Tibial artery (tissue), 4 donors: ENCODE measurements at places on chromosomes 1 and 21.

DNA sequence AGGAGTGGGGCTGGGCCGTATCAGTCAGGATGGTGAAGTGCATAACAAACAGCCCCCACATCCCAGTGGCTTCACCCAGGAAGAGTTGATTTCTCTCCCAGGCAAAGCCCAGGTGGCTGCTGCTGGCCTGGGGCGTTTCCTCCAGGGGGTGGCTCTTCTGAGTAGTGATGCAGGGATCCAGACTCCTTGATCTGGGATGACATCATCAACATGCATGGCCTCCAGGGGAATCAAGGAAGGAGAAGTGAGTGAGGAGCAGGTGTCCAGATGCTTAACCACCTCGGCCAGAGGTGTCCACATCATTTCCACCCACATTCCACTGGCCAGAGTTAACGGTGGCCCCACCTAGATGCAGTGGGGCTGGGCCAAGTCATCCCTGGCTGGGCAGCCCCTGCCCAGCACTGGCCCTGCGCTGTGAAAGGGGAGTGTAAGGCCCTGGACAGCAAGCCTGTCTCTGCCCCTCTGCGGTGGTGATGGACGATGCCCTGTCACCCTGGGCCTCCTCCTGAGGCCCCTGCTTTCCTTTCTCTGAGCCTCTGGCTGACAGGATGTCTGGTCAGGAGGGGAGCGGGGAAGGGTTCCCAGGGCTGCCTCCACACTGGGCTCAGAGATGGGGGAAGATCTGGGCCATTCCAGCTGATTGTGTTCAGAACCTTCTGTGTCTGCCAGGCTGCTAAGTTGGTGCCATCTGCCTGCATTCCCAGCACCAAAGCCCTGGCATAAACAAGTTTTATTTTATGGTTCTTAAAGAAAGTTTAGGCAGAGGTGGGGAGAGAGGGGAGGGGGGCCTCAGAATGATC, 598.2 kb downstream of the MATN1 start:
- H3K4me3 ChIP-seq: no peak overlapping the region
- H3K27ac ChIP-seq: no peak overlapping the region
- DNase-seq: no peak
- no peaks in the 10 kb centered on the region for H3K36me3 ChIP-seq
- H3K27me3 ChIP-seq: peaks cover 2% of the 10 kb centered on the region
- no peaks in the 10 kb centered on the region for H3K4me1 ChIP-seq

DNA sequence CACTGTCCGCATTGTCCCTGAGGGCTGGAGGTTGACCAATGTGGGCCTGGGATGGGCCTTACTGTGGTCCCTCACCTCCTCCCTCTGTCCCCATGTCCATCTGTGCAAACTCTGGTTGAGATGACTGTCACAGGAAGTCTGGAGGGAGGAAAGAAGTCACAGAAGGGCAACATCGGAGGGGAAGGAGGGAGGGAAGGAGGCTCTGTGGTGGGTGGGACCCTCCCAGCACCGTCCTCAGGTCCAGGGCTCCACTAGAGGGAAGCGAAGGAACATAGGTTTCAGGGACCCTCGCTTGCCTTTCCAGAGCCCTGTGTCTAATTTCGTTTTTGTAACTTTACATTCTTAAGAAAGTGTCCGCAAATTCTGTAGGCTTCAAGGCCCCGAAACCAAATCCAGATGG, 111.3 kb upstream of the SLC44A3 start:
- no peaks in the 10 kb centered on the region for H3K27me3 ChIP-seq
- H3K36me3 ChIP-seq: no peaks in the 10 kb centered on the region
- no peak overlapping the region for H3K4me3 ChIP-seq
- no peak overlapping the region for H3K27ac ChIP-seq
- DNase-seq: no peak
- H3K4me1 ChIP-seq: peaks cover 8% of the 10 kb centered on the region

- no peak overlapping the region for H3K27ac ChIP-seq
- H3K36me3 ChIP-seq: peaks cover 38% of the 10 kb centered on the region
- H3K4me3 ChIP-seq: no peak overlapping the region
- DNase-seq: no peak
Measured at GRCh38 chr1:168100315-168101002, 36.3 kb downstream of the GPR161 start.

DNA sequence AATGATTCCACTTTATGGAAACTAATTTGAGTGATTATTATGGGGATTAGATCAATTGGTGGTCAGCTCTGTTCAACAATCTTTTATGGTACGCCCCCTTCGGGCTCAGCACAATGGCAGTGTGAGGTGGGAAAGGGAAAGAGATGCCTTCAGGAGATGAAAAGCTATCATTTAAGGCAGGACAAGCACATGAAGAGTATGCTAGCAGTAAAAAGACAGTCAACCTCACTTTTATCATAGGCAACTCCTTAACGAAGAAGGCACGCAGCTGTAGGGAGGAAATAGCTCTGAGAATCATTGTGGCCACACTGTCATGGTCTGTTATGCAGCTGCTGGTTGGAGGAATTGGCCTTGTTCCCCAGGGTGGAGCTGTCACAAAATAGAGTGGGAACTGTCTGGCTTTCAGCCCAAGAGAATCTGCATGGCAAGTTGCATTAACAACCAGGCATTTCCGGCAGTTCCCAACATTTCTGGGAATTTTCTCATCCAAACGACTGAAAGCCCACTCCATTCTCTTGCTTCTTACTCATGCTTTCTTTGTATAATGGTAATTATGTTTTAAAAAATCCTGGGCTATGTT, 54.4 kb upstream of the BCL10 start:
- DNase-seq: no peak

- no peak overlapping the region for H3K27ac ChIP-seq
- no peak for DNase-seq
- H3K4me3 ChIP-seq: no peak overlapping the region
- H3K27me3 ChIP-seq: no peaks in the 10 kb centered on the region
Measured at GRCh38 chr1:64701071-64701470, 43.8 kb upstream of the RAVER2 start.

- no peaks in the 10 kb centered on the region for H3K4me1 ChIP-seq
- no peak overlapping the region for H3K4me3 ChIP-seq
- H3K36me3 ChIP-seq: no peaks in the 10 kb centered on the region
- DNase-seq: no peak
Measured at GRCh38 chr1:78441921-78442320, 48.9 kb upstream of the PTGFR start.

DNA sequence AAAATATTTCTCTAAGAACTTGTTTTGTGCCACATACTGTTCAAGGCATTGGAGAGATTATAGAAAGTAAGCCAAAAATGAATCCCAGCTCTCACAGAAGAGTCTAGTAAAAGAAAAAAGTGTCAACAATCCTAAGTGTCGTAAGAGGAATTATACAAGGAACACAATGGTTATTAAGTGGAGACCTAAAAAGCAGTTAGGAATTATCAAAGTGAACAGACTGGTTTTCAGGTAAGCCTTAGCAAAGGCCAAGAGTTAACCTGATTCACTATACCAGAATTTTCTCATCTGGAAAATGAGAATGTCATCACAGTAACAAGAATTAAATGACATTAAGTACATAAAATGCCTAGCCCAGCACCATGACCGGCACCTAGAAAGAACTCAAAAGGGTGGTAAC, 15.6 kb downstream of the SERBP1 start:
- H3K4me3 ChIP-seq: no peak overlapping the region
- no peak for DNase-seq
- H3K27me3 ChIP-seq: no peaks in the 10 kb centered on the region
- H3K36me3 ChIP-seq: peaks cover 80% of the 10 kb centered on the region
- no peaks in the 10 kb centered on the region for H3K4me1 ChIP-seq

- peaks cover 40% of the 10 kb centered on the region for H3K27me3 ChIP-seq
- peaks cover 8% of the 10 kb centered on the region for H3K4me1 ChIP-seq
- no peak for DNase-seq
Measured at GRCh38 chr1:32426489-32427255, 32.4 kb upstream of the BSDC1 start.

DNA sequence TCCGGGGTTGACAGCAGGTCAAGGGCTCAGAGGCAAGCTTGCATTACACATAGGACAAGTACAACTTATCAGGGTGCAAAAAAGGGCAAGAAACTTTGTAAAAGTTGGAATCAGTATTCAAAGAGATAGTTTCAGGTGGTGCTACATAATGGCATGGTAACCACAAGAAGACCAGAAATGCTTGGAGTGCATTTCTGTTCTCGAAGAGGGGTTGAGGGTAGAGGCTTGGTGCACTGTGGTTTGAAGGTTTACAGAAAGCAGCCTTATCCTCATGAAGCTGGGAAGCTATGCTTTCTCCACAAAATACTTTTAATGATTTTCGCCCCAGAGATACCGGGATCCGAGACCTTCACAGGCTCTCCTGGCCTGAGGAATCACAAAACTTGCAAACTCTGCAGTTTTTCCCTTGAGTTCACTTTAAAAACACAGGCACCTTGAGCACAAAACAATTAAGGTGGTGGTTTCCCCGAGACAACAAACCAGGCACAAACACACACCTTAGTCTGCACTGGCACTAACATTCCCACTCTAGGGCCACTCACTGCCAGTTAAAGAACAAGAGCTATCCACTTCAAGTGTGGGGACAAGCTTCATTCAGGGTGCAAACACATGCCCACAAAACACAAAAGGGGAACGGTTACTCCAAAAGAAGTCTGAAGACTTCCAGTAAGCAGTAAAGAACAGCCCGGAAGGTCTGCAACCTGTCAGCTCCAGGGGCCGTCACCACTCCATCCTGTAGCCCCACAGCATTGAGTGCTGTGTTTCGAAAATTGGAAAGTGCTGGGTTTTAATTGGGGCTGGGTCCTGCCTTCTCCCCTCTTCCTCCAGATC, 29.8 kb upstream of the NFIA start:
- no peaks in the 10 kb centered on the region for H3K27me3 ChIP-seq
- no peaks in the 10 kb centered on the region for H3K4me1 ChIP-seq
- no peak for DNase-seq
- H3K27ac ChIP-seq: peak overlapping the region; percentile 98
- no peaks in the 10 kb centered on the region for H3K36me3 ChIP-seq
- H3K4me3 ChIP-seq: peak overlapping the region; percentile 96

- peak within 1 kb of the TSS; percentile 99 for H3K27ac ChIP-seq
- peak within 1 kb of the TSS; percentile 98 for H3K4me3 ChIP-seq
- no peaks in the 10 kb centered on the region for H3K27me3 ChIP-seq
- peaks cover 16% of the 10 kb centered on the region for H3K36me3 ChIP-seq
- H3K4me1 ChIP-seq: no peaks in the 10 kb centered on the region
- peak; percentile 97 for DNase-seq
Measured at GRCh38 chr1:6602669-6603237, at the start of gene KLHL21. Gene KLHL21 (minus strand): TSS chr1:6602869. CDS start chr1:6602817, 52 bp downstream.

DNA sequence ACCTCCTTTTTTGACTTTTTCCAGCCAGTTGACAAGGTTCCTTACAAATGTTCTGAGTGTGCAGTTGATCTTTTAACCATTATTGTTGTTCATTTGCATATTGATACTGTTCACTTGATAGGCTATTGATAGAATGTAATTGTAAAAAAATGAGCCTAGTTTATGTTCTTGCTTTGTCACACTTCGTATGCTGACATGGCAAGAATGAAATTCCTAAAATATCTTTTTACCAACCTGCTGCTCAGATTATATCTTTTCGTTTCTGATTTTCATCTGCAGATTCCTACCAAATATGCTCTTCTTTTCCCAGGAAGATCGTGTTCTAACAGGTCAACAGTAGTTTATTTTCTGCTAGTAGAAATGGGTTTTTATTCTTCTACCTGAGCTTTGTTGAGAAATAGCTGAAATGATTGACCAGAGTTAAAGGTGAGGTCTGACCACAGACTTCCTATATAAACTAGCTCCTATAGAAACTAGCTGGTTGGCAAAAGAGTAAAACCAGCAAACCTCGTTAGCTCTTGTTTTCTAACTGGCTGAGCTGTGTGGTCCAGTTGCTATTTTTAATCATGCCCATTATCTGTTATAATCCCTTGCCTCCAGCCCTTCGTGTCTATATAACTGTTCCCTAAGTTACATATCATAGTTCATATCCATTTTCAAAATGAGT, 174.8 kb downstream of the HS2ST1 start:
- H3K4me3 ChIP-seq: no peak overlapping the region
- no peak overlapping the region for H3K27ac ChIP-seq
- H3K27me3 ChIP-seq: no peaks in the 10 kb centered on the region
- no peak for DNase-seq
- H3K36me3 ChIP-seq: no peaks in the 10 kb centered on the region
- H3K4me1 ChIP-seq: no peaks in the 10 kb centered on the region

- no peaks in the 10 kb centered on the region for H3K27me3 ChIP-seq
- H3K36me3 ChIP-seq: no peaks in the 10 kb centered on the region
- DNase-seq: no peak
- H3K4me3 ChIP-seq: no peak overlapping the region
- peaks cover 57% of the 10 kb centered on the region for H3K4me1 ChIP-seq
Measured at GRCh38 chr1:230139315-230139714, 72.3 kb downstream of the GALNT2 start.

- no peaks in the 10 kb centered on the region for H3K27me3 ChIP-seq
- H3K4me3 ChIP-seq: no peak overlapping the region
- H3K27ac ChIP-seq: no peak overlapping the region
- DNase-seq: no peak
Measured at GRCh38 chr1:167322483-167322882, 101.8 kb downstream of the POU2F1 start.

DNA sequence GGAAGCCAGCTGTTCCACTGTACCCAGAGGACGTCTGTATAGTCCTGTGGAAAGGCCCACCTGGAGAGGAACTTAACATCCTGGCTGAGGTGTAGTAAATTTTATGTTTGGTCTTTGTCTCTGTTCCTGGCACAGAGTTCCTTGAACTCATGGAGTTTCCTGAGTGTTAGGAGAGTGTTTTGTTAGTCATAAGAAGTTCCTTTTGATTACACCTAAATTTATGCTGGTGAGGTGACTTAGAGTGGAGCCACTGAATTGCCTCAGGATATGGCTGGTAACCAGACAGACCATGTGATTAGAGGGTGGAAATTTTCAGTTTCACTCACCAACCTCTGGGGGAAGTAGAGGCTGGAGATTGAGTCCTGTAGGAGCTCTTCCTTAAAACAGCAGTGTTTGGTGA, 57.9 kb downstream of the RASAL2 start:
- no peaks in the 10 kb centered on the region for H3K36me3 ChIP-seq
- H3K27ac ChIP-seq: no peak overlapping the region
- no peaks in the 10 kb centered on the region for H3K27me3 ChIP-seq
- no peak for DNase-seq

- no peak overlapping the region for H3K27ac ChIP-seq
- H3K4me3 ChIP-seq: no peak overlapping the region
- DNase-seq: peak; percentile 10
- H3K4me1 ChIP-seq: peaks cover 21% of the 10 kb centered on the region
Measured at GRCh38 chr1:180170546-180171151, 16.0 kb downstream of the QSOX1 start.

DNA sequence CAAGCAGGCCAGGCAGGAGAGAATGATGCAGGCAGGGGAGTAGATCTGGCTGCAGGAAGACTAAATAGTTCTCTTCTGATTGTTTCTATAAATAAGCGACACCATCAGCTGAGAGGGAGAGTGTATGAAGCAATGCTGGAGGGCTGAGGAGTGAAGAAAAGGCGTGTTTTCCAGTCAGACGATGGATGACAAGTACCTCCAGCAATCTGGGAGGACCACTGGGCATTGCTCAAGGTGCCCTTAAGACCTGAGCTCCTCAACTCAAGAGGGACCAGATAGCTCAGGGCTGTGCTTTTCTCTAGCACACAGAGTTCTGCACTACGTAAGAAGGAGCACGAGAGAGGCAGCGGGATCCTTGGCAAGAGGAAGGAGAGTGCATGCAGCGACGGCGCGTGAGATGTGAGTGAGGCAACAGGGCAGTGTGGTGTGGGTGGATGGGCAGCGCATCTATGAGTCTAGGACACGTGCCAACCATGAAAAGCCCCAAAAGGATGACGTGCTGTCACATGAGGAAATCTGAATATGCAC, 36.0 kb downstream of the PABPC4 start:
- no peak overlapping the region for H3K27ac ChIP-seq
- H3K36me3 ChIP-seq: peaks cover 69% of the 10 kb centered on the region
- H3K4me1 ChIP-seq: no peaks in the 10 kb centered on the region
- no peaks in the 10 kb centered on the region for H3K27me3 ChIP-seq
- peak; percentile 83 for DNase-seq

- no peak for DNase-seq
- H3K36me3 ChIP-seq: no peaks in the 10 kb centered on the region
- no peaks in the 10 kb centered on the region for H3K27me3 ChIP-seq
- no peak overlapping the region for H3K27ac ChIP-seq
Measured at GRCh38 chr1:192512426-192513162, 63.0 kb upstream of the RGS1 start.
